ENCODE measurements at places on chromosomes 7 and 10.

DNA sequence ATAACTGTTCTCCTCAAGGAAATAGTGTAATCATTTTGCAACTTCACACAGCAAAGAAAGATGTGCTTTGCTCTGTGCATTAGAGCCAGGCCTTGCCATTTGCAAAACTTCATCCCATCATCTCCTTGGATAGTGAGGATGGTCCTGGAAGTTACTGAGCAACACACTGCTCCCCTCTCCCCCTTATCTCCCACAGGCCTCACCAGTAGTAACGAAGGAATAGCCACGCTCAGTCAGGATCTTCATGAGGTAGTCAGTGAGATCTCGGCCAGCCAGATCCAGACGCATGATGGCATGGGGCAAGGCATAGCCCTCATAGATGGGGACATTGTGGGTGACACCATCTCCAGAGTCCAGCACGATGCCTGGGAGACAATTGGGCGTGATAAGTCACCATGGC, 11.5 kb downstream of the ACTA2 start:
- no peak for DNase-seq

- no peak for DNase-seq
Observed at GRCh38 chr7:138021889-138022288, 20.0 kb upstream of the CREB3L2 start.

- DNase-seq, result peak; percentile 4
Observed at GRCh38 chr7:25454562-25455041, 226.3 kb upstream of the NPVF start.

GRCh38 chr7:30548845-30549244, 44.2 kb upstream of the GGCT start:
- peak; percentile 76 for DNase-seq

DNA sequence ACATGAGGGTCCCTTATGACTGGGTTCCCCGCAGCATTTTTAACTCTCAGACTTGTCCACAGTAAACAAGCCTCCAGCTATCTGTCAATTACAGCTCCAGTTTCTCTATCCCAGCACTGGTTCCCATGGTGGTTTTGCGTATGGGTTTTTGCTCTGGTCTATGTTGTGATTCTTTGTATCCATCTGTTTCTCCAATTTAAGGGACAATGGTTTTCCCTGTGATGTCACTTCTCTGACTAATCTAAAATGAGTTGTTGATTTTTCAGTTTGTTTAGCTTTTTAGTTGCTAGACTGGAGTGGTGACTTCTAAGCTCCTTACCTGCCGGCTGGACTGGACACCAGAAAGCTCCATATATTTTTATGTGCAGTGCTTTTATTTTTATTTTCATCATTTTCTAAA, 303.7 kb downstream of the INHBA start:
- DNase-seq, result no peak

DNA sequence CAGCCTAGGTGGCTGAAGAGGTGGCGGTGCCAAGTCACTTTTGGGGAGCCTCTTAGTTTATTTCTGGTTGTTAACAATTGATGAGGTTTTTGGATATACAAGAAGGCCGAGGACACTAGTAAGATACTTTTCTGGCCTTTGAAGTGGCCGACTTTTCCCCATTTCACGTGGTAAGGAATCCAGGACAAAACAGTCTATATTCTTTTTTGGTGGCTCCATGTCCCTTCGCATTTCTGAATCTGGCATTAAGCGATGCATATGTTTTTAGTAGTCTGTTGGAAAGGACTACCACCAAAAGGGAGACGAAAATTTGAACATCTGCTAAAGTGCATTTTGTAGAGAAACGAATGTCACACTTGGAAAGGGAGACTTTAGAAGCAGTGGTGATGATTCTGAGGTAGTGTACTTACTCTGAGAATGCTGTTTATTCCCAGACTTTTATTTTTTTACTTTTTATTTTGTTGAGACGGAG, 1.5 kb downstream of the MLLT10 start:
- no peak for DNase-seq

DNA sequence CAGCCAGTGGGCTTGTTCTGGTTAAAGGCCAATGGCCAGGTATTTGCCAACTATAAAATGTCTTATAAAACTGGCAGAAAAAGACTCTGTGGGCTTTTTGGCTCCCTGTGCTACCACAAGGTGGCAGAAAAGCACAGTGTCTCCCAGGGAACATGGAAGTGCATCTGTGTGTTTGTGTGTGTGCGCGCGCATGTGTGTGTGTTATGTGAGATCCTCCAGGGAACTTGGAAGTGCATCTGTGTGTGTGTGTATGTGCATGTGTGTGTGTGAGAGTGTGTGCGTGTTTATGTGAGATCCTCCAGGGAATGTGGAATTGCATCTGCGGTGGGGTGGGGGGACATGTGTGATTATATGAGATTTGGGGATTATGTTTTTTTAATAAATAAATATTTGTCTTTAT, 30.2 kb upstream of the ABI1 start:
- DNase-seq, result peak; percentile 35

DNA sequence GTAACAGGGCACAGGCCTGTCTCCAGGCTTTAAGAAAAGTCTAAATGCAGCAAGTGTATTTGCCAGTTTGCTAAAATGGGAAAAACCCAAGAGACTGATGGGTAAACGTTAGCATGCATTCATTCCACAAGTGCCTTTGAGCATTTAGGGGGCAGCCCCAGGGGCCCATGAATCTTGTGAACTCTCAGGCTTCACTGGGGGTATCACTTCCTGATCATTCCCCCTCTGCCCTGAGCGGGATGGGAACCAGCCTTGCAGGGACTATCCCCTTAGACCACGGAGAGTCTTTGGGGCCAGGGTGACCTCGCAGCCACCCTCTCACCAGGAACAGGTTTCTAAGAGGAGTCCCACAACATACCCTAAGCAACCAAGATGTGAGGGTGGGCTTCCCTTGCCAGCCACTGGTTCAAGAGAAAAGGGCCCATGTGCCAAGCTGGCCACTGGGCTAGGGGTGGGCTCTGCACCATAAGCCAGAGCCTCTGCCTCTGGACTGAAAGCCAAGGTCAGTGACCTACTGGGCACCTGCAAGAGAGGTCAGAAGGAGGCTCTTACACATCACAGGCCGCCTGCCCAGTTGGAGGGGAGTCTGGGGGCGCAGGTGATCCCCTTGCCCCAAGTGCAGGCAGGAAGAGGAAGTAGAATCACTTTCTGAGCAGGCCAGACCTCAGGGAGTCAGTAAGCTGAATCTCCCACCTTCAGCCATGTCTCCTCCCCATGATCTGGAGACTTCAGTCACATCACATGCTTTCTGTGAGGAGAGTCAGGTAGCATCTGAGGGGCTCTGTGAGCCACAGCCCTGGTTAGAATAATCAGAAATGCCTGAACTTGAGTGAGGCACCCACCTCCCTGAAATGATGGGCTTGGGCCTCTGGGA, 75.0 kb downstream of the C10orf105 start:
- no peak for DNase-seq

DNA sequence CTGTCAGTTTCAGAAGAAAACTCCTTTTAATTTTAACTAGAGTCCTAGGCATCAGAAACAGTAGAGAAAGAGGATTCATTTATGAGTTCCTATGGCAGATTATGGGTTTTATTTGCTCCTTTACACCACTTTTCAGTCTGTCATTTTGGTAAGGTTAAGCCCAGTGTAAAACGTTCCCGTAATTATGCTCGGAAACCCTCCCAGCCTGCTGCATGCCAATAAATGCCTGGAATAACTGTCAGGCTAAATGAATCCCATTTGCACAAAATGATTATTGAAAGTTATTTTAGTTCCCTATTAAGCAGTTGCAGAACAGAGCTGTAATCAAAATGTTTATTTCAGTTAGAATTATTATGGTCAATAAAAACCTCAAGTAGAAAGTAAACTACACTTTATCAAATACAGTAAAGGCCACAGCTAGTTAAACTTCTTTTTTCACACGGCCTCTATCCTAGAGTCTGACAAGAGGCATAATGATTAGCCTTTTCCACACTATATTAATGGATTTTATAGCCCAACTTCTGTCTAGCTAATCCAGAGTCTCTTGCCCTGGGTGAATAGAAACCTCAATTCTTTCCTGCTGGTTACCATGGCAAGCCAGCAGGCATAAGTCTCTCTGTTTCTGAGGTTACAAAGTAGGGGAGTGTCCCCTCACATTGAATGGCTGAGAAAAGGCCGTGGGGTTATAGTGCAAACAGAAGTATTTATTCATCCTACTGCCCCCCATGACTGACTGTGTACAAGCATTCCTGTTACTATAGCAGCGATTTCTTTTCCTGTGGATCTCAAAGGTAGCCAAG, 80.8 kb upstream of the NPVF start:
- no peak for DNase-seq

GRCh38 chr7:92253251-92253650, 7.5 kb downstream of the ANKIB1 start:
- DNase-seq, result no peak

DNA sequence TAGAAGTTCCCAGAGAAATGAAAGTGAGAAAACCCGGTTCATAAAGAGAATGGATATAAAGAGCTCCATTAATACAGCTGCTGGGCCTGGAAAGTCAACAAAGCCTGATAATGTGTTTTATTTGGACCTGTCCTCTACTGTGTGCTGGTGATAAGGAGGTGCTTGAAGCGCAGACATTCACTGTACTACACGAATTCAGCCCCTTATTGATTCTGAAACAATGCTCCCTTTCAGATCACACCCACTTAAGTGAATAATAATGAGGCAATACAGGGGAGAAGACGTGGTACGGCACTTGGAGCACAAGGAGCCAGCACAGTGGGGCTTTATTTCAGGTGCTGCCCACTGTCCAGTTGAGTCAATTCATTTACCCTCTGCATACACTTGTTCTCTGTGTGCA, 260.8 kb downstream of the FGFR2 start:
- DNase-seq, result no peak

GRCh38 chr10:96842896-96843723, 11.0 kb downstream of the LCOR start:
- DNase-seq, result no peak

- DNase-seq, result no peak
Observed at GRCh38 chr7:84684836-84685480, 490.4 kb upstream of the SEMA3A start.

GRCh38 chr7:2440608-2441245, 35.5 kb downstream of the GRIFIN start:
- no peak for DNase-seq
